ENCODE measurements at places on chromosomes 3 and 15. TPM values are rescaled to one million over a fixed set of nuclear protein-coding genes. Genes with fewer than 3 reads are reported as not detected.

Gene ISG20
- total RNA-seq, result 3.9 TPM

Gene GOLGA8G
- not detected for total RNA-seq

DNA sequence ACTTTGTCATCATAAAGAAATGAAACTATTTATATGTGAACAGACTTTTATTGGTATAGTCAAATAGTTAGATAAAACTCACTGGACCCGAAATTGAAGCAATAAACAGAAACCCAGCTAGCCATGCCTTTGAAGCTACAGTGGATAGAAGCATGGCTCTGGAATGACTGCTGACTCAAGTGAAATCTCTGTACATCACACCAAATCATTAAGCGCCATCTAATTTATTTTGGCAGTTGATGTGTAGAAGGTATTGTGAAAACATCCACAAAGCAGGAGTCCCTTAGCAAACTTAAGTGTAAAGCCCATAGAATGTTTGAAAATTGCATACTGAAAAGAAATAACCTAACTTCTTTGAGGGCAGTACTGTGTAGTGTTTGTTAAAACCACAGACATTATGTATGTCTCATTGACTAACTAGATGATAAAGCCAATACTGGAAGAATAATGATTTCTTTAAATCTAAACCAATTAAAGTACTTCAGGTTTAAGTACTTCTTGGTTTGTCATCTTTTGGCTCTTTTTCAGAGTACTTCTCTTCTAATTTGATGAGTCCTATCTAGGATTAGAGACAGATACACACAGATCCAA is 42.8 kb upstream of the FBXL22 start:
- DNase-seq, result no peak

DNA sequence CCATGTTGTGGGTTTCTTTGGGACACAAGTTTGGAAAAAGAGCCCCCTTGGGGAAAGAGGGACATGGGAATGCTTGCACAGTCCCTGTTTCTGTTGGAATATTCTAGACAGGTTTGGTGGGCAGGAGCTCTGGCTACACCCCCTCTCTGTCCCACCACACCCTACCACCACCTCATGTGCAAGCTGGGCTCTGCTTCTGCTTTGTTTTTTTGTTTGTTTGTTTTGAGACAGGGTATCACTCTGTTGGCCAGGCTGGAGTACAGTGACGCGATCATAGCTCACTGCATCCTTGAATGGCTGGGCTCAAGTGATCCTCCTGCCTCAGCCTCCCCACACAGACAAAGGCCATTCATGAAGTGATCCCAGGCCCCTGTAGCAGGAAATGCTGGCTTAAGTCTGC is 56.9 kb upstream of the FGD5 start:
- no peak for DNase-seq

- DNase-seq, result no peak
Measured at GRCh38 chr3:117105686-117106085, 396.1 kb downstream of the TUSC7 start.

DNA sequence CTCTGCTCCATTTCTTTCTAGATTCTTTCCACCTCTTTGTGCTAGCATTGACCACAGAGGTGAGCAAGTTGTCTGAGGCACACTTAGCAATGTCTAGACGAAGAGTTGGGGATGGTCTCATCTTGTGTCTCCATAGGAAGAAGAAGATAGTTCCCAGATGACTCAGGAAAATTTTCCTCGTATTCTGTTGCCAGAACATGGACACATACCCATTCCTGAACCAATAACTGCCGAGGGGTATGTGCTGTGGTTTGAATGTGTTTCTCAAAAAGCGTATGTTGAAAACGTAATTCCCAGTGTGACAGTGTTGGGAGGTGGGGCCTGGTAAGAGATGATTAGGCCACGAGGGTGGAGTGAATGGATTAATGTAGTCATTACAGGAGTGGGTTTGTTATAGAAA is 107.5 kb upstream of the GALNT15 start:
- no peak for DNase-seq

GRCh38 chr3:128214056-128214455 is 60.8 kb downstream of the EEFSEC start:
- DNase-seq, result no peak

GRCh38 chr15:70029297-70029701 is 68.4 kb downstream of the TLE3 start:
- no peak for DNase-seq

All from uterus (tissue), 4 donors.